ENCODE measurements at places on chromosomes 2 and 18.

DNA sequence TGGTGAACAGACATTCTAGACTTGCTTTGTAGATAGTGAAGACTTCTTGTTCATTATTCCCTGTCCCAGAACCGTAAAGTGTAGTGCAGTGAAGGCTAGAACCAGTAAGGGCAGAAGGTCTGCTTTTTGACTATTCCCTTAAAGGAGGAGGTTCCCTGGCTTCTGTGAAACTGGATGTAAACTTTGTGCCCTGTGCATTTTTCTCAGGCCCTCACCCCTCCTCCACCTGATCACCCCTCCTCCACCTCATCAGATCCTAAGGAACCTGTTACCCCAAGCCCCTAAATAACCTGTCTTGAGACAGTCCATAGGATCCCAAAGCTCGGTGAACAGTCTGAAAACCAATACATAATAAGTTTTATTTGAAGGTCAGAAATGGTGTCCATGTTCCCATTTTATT lies 33.7 kb downstream of the SFT2D3 start:
- DNase-seq: no peak

DNA sequence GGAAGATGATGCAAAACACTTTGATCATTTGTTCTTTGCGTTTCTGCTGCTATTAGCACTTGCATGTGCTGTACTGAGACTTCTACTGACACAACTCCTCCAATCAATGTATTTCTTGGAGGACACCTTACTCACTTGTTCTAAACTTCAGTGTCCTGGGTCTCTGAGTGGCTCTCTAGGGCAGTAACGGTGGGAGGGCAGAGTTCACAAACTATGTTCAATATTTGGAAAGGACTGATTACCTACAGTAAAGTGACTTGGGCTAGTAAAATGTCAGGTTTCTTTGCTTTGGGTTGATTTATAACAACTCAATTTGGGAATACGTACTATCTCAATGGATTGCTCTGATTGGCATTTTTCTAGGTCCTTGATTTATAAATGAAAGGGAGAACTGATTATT lies 49.3 kb upstream of the PAX8 start:
- DNase-seq: no peak

- DNase-seq: no peak
Observed at GRCh38 chr2:78870343-78870967, 155.0 kb upstream of the REG3G start.

GRCh38 chr2:109005686-109006204 lies 16.7 kb upstream of the EDAR start:
- no peak for DNase-seq

- DNase-seq: no peak
Observed at GRCh38 chr2:85505551-85506238, 33.3 kb upstream of the MAT2A start.

DNA sequence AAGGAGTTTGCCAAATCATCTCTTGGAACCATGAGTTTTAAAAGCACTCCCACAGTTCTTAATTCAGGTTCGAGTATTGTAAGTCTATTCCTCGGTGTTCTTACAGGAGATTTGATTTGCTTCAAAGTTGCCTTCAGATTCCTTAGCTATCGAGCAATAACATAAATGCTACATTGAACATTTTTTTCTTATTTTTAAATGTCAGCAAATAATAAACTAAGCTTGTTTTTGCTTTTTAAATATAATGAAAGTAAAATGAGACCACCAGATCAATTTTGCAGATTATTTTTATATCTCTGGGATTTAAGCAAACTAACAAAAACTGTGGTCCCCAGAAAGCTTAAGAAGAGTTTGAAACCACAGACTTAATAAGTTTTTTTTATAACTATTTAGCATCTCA lies 195.5 kb downstream of the LNPK start:
- DNase-seq: no peak

DNA sequence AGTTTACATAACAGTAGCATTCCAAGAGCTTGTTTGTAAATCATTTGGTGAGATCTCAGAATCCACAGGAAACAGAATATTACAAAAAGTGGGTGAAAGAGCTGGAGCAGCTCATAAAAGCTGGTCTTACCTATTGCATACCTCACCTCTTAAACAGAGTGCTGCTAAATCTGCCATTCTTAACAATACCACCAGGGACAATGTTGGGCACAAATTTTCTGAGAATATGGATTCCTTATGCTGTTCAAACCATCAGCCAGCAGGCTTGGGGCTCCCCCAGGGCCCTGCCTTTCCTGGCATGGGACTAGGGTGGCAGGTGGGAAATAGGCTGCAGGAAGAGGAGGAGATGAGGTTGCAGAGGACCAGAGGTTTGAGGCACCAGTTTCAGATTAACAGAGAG lies 55.6 kb downstream of the TGFA start:
- no peak for DNase-seq

DNA sequence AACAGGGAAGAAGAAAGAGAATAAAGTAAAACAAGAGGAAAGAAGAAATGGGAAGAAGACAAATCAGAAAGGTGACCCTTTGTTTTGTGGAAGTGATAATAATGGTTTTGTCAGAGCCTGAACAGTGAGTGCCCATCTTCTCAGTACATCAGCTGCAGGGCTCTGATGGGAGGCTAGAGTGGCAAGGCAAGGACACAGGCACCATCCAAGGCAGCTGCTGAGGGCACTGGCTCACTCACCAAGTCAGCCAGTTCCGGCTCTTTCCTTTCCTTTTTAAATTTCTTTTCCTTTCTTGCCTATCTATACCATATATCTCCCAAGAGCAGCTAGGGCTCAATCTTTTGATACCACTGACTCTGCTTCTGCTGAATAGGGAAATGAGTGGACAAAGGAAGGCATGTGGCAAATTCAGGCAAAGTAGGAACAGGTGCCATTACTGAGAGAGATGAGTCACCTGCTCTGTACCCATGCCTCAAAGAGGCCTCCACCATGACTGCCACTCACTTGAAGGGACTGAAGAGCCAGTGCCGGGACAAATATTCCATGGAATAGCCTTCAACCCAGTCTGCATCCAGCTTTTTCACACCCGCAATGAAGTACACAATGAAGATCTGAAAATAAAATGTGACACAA lies 6.2 kb downstream of the GGCX start:
- DNase-seq: no peak

- DNase-seq: peak; percentile 24
Observed at GRCh38 chr2:118185210-118186109, 97.2 kb downstream of the INSIG2 start.

- DNase-seq: no peak
Observed at GRCh38 chr18:45780568-45780967, 44.9 kb upstream of the SIGLEC15 start.

DNA sequence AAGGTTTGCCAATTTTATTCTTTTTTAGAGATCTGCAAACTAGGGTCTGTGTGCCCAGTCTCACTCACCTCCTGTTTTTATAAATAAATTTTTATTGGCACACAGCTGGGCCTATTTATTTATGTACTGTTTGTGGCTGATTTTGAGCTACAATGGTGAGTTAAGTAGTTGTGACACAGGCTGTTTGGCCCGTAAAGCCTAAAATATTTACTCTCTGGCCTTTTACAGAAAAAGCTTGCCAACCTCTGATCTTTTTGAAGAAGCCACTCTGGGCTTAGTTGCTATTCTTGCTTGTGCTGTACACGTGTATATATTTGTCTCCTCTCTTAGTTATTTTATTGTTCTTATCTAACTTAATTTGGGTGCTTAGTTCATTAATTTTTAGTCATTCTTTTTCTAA lies 14.5 kb downstream of the NAB1 start:
- no peak for DNase-seq

- no peak for DNase-seq
Observed at GRCh38 chr2:31415421-31415820, 879 bp upstream of the XDH start.

GRCh38 chr2:176581557-176582165 lies 312.4 kb downstream of the MTX2 start:
- DNase-seq: no peak

DNA sequence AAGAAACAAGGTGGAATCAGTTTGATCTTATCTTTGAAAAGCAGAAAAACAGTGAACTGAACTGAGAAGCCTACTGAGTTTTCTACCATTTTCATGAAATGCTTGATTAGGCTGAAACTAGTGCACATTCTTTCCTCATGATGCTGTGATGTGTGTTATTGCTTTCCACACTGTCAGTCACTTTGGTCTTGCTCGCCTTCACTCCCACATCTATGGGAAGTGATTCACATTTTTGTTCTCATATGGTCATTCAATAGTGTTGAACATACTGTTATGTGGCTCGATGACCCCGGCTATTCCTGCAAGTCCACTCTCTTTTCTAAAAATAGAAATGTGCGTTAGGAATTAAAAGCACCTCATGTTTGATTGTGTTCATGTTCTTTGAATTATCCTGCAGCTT lies 129.7 kb downstream of the TGIF1 start:
- DNase-seq: no peak

- no peak for DNase-seq
Observed at GRCh38 chr2:143704451-143705106, 575.4 kb downstream of the ARHGAP15 start.

- DNase-seq: peak; percentile 8
Observed at GRCh38 chr2:46461709-46462171, 17.6 kb upstream of the TMEM247 start.

- DNase-seq: no peak
Observed at GRCh38 chr2:173248381-173248780, 106.3 kb upstream of the CDCA7 start.

DNA sequence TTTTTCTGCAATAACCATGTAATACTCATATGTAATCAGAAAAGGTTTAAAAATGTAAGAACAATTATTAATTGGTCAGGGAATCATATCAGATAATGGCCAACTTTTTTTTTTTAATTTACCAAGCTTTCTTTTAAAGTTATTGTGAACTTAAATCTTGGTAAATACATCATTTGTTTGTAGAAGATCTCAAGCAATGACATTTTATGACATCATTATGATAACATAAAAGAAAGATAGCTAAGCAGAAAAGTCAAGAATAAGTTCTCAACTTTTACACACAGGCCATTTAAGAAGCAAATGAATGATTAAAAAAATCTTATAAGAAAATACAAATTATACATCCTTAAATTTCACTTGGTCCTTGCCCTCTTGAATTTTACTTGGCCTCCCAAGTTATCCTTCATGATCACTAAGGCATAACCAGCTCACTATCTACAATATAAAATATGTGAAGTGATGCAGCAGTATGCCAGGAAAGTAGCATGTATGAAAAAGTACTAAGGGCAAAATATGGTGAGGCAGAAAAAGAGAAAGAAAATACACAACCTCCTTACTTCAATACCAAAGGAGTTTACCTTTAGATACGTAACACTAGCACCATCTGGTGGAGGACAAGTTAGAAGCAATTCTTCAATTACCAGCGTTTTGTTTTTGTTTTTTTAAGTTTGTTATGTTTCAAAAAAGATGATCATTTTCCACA lies 116.6 kb downstream of the SRBD1 start:
- peak; percentile 48 for DNase-seq

All from CD4-positive, alpha-beta T cell treated with Interleukin-2 at 100 ng/mL for 4 hours (primary cell).